Activated CD4-positive, alpha-beta T cell treated with anti-CD3 and anti-CD28 coated beads, Interleukin-2, amount 10 ng/mL, durations not matched to agents 7 days and 5 days (primary cell): ENCODE measurements at places on chromosomes 5 and 9.

DNA sequence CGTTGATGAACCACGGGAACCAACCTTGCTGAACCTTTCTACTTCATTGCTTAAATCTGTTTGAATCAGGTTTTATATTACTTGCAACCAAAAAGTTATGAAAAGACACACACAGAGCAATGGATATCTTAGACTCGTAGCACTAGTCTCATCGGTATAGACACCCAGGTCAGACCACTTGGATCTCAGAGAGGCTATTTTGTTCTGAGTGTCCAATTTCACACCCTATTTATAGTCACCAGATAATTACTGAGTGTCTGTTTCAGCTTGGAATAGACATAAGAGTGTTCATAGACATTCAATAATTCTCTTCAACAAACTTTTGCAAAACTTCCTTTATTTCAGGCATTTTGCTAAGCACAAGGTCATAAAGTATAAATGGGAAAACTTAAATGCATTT, 145.4 kb upstream of the EGFLAM start:
- no peak for DNase-seq

DNA sequence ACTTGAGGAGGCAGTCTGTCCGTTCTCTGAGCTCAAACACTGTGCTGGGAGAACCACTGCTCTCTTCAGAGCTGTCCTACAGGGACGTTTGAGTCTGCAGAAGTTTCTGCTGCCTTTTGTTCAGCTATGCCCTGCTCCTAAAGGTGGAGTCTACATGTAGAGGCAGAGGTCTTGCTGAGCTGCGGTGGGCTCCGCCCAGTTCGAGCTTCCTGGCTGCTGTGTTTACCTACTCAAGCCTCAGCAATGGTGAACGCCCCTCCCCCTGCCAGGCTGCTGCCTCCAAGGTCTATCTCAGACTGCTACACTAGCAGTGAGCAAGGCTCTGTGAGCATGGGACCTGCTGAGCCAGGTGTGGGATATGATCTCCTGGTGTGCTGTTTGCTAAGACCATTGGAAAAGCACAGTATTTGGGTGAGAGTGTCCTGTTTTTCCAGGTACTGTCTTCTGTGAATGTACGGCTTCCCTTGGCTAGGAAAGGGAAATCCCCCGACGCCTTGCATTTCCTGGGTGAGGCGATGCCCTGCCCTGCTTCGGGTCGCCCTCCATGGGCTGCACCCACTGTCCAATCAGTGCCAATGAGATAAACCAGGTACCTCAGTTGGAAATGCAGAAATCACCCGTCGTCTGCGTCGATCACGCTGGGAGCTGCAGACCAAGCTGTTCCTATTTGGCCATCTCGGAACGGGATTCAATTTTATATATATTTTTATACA, 58.5 kb downstream of the CNTRL start:
- peak; percentile 90 for DNase-seq

GRCh38 chr5:148965511-148966265, 97.2 kb downstream of the SH3TC2 start:
- DNase-seq = no peak

GRCh38 chr5:24788829-24789514, 144.2 kb upstream of the CDH10 start:
- no peak for DNase-seq

- DNase-seq = no peak
These were observed 24.4 kb downstream of the CAMK4 start for GRCh38 chr5:111248571-111248970.

GRCh38 chr9:130237763-130238524, 27.6 kb upstream of the HMCN2 start:
- no peak for DNase-seq

DNA sequence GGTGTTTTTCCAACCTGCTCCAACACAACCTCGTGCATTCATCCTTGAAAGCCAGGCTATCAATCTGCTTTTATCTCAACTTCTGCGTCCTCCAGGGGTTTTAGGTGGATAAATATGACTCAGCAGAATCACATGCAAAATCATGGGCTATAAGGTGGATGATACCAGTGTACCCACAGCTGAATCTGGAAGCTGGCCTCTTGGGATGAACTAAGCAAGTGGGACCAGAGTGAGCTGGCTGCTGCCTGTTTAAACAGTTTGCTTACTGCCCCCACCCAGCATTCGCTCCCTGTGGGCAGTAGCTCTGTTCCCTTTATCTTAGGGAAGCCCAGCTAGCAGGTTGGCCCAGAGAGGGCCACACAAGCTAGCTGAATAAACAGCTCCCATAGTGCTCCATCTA, 194.0 kb downstream of the CRB2 start:
- DNase-seq = no peak

GRCh38 chr5:155834271-155834975, 492.5 kb upstream of the SGCD start:
- DNase-seq = no peak

- DNase-seq = no peak
These were observed 205.8 kb downstream of the TMEM38B start for GRCh38 chr9:105900123-105900522.

GRCh38 chr5:120806202-120806601, 342.1 kb downstream of the PRR16 start:
- DNase-seq = no peak

DNA sequence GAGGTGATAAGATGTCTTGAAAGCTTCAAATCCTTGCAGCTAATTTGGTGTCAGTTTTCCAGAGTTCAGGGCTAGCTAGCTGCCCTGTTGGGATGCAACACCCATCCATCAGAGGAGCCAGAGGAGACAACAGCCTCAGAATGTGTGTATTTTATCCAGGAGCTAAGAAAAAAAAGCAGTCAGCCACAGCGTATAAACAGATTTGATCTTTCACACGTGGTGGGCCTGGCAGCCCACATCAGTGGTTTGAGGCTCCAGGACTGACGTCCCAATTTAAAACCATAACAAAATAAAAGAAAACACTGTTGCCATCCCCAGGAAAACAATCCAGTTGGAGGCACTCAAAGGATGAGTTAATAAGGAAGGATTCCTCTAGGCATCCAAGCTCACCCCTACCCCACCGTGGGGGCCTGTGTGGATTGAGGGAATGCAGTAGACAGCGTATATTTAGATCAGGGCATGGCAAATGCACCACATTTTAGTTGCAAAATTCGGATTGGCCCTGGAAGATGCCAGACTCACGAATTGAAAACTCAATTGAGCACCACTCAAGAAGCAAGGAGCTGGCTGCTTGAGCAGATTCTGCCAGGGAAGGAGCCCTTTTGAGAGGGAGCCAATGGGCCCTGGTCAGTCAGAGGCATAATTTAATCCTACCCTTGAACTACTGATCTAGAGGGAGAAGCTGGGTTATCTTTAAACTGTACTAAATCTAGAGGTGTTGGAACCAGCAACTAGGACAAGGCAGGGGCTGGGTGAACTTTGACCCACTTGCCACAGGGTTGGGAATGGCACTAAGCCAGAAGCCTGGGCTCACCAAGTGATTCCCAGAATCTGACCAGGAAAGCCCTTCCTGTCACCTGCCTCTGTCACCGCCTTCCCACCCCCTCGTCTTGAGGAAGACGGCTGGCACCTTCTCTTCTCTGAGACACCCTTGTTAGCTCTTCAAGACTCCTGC, 17.5 kb downstream of the ADRA1B start:
- no peak for DNase-seq

DNA sequence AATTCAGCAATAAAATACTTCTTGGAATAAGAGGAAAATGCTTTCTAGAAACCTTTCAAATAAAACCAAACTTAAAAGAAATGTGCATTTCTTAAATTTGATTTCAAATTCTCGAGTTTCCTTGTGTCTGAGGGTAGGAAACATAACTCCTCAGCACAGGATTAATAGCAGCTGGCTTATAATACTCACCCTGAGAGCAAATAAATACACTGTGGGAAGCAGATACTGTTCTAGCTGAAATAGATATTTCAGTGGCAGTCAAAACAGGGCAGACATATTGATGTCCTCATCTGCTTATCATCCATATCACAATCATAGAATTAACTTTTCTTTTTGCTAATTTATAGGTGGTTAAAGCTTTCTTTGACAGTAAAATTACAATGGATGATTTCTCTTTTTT, 24.1 kb upstream of the FEM1C start:
- DNase-seq = no peak
